Stimulated activated CD8-positive, alpha-beta memory T cell treated with anti-CD3 and anti-CD28 coated beads, Interleukin-4, amount 100 ng/mL, for 24 hours (primary cell): ENCODE measurements at places on chromosomes 1 and 21.
A peak's percentile ranks its signal among the peaks of the same experiment; 100 is the strongest.

DNA sequence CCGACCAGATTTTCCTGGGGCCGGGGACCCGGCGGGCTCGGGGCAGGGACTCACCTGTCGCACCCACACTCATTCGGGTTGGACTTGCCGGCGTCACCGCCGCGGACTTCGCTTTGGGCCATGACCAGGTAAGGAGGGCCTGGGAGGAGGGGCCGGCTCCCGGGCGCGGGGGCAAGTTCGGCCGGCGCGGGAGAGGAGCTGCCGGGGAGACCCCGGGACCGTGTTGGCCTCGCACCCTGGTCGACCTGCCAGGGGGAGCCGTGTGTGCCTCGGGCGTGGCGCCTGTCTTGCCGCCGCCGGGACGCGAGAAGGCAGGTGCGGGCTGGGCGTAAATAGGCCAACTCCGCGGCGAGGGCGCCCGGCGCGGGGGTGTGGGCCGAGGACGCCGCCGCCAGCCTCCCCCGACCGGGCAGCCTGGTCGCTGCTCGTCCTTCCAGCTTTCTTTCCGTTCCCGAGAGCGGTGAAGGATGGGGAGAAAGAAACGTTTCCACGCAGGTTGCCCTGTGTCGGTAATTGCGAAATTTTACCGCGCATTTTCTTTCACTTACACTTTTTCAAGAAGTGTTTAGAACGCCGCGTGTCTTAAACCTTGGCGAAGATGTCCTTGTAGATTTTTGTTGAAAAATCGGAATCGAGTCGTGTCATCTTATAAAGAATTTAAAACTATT, 558 bp downstream of the USP1 start:
- peak; percentile 28 for DNase-seq

DNA sequence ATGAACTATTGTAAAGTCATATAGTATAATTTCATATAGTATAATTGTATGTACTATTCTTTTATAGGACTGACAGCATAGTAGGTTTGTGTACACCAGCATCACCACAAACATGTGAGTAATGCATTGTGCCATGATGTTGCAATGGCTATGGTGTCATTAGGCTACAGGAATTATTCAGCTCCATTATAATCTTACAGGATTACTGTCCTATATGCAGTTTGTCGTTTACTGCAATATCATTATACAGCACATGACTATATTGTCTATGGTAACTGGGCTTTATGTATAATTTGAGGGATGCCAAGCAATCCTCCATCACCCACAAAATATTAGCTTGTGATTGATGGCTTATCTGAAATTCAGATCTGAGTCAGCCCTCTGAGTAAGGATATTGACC, 54.2 kb upstream of the PBX1 start:
- DNase-seq: no peak

DNA sequence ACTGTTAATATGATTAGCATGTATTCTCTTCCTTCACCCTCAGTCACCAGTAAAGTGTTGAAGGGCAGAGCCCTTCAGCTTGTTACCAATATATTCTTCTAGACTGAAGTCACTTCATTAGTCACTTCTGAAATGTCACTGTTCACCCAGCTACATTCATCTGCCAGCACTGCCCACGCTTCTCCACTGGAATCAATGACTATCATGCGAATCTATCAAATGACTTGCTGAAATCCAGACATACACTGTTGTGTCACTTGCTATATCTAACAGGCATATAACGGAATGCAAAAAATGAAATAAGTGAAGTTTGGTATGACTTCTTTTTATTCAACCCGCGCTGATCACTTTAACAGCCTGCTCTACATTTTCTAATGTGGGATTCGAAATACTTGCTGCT, 16.1 kb downstream of the FH start:
- no peak for DNase-seq

GRCh38 chr1:7683521-7683920, 87.6 kb upstream of the VAMP3 start:
- no peak for DNase-seq

DNA sequence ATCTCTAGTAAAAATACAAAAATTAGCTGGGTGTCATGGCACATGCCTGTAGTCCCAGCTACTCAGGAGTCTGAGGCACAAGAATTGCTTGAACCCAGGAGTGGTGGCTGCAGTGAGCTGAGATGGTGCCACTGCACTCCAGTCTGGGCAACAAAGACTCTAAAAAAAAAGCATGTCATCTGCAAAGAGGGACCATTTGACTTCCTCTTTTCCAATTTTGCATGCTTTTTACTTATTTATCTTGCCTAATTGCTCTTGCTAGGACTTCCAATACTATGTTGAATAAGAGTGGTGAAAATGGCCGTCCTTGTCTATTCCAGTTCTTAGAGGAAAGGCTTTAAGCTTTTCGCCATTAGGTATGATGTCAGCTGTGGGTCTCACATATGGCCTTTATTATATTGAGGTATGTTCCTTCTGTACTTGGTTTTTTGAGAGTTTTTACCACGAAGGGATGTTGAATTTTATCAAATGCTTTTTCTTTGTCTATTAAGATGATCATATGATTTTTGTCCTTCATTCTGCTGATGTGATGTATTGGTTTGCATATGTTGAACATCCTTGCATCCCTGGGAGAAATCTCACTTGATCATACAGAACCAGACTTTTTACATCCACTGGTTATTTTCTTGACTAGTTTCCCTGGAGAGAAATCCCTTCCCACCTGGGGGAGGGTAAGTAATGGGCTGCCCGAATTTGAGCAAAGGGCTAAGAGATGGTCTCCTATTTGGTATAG, 17.0 kb upstream of the RAP1GAP start:
- no peak for DNase-seq

GRCh38 chr1:55476445-55477015, 261.4 kb upstream of the USP24 start:
- no peak for DNase-seq

DNA sequence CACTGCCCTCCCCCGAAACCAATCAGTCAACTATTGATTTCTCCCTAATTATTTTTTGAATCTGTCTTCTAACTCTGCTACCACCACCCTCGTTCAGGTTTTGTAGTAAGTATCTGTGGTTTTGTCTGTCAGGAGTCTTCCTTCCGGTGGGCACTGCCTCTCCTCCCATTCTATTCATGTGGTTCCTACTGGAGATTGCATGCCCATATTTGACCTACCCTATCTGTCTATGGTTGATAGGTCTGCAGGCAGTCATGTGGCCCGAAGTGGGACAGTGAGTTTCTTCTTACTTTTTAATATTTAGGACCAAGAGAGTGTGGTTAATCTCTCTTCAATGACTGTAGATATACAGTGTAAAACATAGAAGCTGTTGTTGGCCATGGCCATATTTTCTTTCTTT, 17.8 kb upstream of the MAST2 start:
- DNase-seq: no peak

DNA sequence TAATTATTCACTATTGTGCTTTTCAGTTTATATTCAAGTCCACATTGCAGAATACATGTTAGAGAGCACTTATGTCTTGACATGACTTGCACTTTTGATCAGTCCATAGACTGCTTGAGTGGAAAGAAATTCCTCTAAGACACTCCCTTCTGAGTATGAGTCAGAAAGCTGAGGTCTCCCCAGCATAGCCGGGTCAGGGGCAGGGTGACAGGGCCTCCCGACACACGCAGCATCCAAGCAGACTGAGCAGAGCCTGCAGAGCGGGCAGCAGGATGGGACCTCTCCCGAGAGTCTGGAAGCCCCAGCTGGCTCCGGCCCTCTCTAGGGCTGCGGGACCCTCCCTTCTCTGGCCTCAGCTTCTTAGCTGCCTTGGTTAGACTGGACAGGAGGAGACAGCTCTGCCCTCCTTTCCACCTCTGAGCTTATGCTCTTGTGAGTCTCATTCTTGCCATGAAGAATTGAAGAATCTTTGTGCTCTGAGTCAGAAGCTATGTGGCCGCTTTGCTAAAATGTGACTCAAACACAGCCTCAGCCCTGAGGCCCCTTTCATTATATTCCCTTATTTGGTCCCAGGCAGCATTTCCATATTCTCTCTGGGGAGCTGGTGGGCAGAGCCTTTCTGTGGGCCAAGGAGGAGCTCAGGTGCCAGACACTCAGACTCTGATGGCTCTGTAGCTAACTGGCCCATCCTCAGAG, 11.2 kb upstream of the CAPN2 start:
- no peak for DNase-seq

- DNase-seq: no peak
Measured at GRCh38 chr1:180168786-180169639, 14.3 kb downstream of the QSOX1 start.

- DNase-seq: no peak
Measured at GRCh38 chr1:151277249-151277648, 4.8 kb upstream of the ZNF687 start.

DNA sequence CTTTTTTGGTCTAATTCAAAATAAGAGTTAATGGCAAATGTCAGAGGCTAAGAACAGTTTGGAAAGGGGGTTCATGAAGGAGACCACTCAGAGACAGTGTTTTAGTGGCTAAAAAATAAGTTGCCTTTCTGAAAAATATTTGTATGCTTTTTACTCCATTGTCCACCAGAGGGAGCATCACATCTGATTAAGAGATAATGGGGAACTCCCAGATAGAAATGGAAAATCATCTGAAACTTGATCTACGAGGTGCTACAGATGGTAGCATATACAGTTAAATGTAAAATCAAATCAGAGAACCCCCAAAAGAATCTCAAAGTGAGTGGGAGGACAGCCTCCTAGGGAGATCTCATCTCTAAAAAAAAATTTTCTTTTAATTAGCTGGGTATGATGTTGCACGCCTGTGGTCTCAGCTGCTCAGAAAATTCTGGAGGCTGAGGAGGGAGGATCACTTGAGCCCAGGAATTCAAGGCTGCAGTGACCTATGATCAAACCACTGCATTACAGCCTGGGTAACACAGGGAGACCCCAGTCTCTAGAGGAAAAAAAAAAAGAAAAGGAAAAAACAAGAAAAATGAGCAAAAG, 9.7 kb downstream of the SMYD3 start:
- DNase-seq: no peak

DNA sequence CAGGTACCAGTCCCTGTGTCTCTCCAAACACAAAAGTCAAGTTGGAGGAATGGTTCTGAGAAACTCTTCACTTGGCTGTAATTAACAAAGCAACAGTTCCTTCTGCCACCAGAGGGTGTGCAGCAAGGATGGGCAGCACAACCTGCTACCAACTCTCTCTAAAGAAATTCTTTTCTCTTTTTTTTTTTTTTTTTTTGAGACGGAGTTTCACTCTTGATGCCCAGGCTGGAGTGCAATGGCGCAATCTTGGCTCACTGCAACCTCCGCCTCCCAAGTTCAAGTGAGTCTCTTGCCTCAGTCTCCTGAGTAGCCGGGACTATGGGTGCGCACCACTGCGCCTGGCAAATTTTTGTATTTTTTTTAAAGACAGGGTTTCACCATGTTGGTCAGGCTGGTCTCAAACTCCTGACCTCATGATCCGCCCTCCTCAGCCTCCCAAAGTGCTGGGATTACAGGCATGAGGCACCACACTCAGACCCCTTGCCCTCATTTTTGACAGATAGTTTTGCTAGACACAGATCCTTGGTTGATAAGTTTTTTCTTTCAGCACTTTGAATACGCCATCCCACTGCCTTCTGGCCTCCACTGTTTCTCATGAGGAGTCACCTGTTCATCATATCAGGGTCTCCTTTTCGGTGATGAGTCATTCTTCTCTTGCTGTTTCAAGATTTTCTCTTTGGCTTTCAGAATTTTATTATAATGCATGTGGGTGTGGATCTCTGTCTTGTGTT, 12.1 kb upstream of the DEGS1 start:
- DNase-seq: no peak

DNA sequence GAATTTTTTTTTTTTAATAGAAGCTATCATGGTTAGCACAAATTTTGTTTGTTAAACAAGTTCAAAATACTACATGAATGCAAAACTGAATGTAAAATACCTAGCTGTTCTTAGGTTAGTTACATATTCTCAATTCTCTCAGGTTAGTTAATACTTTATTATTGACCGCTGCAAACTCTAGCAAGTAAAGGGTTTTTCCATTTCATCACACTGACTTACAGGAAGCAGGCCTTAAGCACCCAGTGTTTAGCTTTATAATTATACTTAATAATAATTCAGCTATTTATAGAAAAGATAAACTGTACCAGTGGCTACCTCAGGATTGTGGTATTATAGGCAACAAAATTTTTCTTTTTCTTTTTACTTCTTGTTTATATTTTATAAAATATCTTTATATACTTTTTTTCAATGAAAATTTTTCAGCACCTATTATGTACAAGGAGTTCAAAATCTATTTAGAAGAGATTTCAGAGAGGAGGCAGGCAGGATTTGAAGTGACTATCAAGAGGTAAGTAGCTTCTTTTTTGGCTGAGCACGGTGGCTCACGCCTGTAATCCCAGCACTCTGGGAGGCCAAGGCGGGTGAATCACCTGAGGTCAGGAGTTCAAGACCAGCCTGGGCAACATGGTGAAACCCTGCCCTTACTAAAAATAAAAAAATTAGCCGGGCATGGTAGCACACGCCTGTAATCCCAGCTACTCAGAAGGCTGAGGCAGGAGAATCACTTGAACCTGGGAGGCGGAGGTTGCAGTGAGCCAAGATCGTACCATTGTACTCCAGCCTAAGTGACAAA, 17.9 kb downstream of the PLPP3 start:
- DNase-seq: no peak

DNA sequence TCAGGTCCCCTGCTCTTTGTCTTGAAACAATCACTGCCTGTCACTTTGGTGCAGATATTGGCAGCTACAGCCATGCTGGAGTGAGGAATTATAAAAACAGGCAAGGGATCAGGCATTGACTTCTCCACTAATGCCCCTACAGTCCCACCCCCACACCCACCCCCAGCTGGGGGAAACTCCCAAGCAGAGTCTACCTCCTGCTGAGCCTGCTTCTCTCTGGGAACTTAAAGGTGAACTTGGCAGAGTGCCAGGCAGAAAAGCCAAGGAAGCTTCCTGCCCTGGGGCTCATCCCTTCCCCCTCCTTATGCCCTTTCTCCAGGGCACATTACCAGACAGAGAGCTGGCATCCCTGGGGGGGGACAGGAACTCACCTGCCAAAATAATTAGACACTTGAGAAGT, 6.7 kb downstream of the NCMAP start:
- DNase-seq: no peak

DNA sequence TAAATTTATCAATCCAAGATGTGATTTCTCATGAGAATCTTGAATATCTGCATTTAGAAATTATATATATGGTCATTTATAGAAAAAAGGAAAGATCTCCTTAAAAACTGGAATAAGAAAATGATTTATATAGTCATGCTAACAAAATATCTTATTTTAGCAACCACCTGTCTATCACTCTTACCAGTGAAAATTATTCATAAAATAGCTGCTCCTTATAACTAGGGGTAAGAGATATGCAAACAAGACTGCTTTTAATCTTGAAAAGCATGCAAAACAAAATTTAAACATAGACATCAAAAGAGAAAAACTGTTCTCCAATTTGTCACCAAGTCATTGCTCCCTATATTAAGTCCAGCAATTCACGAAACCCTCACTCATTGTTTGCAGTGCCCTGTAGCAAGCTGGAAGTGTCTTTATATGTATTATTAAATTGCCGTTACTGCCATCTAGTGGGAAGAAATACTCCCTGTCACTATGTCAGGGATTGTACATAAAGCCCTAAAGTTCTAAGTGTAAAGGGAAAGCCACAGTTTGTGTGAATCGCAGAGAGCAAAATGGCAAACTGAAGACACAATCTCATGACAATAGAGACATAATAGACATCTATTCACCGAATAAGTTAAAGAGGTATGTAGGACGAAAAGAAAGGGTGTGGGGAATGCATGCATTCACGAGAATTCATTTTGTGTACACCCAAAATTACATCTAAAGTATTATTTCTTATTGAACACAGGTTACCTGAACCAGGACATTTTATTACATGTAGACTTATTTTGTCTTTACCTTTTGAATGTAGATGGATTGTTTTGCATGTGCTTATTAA, 600.5 kb downstream of the USP25 start:
- no peak for DNase-seq
